ENCODE measurements at places on chromosomes 5 and 9.

DNA sequence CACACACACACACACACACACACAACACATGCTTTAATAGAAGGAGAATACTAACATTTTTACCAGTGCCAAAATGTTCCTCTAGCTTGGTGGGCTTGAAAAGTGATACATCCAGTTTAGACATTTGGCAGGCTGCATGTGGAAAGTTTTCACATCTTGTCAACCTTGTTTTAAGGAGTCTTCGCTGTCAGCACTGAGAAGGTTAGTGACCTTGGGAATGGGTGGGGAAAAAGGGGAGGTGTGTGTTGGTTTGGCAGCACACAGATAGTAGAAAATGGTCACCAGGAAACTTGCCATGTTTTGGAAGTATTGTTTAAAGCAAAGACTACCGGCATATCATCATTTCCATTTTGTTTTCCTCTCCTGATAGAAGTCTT lies 346.5 kb upstream of the ADAMTSL1 start:
- no peak for DNase-seq

GRCh38 chr9:127776195-127776923 lies 2.1 kb downstream of the SH2D3C start:
- DNase-seq: no peak

- DNase-seq: no peak
Observed at GRCh38 chr5:78827725-78828124, 157.4 kb downstream of the ARSB start.

- no peak for DNase-seq
Observed at GRCh38 chr9:127567035-127567729, 44.9 kb upstream of the STXBP1 start.

Measured in omental fat pad (tissue), 4 donors.